ENCODE measurements at places on chromosomes 2 and 18. TPM values are rescaled to one million over a fixed set of nuclear protein-coding genes. Genes with fewer than 3 reads are reported as not detected.

ERLEC1 gene
- total RNA-seq: 46.0 TPM

TMEM200C gene
- total RNA-seq: 1.0 TPM

LOXHD1 gene
- 0.48 TPM for total RNA-seq

KLHL41 gene
- 90.5 TPM for total RNA-seq

HDAC4 gene
- 34.4 TPM for total RNA-seq

MYL12A gene
- total RNA-seq: 4,186 TPM

- DNase-seq: no peak
Observed at GRCh38 chr18:24930971-24931370, 421.0 kb downstream of the ZNF521 start.

DNA sequence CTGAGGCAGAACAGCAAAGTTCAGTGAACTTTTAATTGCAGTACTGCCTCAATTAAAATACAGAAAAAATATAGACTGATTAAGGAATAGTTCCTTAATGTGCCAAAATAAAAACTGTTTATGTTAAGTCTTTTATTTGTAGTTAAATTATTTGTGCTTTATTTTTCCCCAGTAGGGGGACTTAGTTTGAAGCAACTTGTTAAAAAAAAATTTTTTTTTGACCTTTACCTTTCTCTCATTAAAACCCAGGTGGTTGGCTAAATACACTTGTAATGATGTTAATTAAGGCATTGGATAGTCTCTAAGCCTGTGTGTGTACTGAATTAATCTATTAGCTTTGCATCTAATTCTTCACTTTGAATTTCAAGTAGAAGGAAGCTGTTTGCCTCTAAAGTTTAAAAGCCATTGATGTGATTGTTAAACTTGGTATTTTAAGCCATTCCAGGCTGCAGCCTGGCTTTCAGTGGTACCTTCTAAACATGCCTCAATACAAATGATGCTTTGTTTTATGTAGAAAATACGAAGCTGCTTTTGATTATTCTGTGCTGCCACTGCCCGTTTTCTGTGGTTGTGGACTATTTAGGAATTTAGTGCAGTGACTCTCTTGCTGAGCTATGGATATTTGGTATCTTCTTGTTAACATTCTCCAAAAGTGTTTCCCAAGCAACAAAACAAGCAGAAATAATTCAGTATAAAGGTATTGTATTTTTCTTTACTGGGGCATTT, 102.9 kb downstream of the TANC1 start:
- DNase-seq: no peak

DNA sequence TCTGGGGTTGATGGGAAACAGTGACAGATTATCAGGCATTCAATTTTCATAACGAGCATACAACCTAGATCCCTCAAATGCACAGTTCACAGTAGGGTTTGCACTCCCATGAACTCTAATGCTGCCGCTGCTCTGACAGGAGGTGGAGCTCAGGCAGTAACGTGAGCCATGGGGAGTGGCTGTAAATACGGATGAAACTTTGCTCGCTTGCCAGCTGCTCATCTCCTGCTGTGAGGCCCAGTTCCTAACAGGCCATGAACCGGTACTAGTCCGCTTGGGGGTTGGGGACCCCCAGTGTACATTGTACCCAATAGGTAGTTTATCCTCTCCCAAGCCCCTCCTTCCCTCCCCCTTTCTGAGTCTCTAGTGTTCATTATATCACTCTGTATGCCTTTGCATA, 94.6 kb downstream of the PTH2R start:
- no peak for DNase-seq

GRCh38 chr2:170820757-170821530, 4.3 kb downstream of the GAD1 start:
- DNase-seq: no peak

GRCh38 chr2:200467806-200468681, 41.8 kb downstream of the KCTD18 start:
- DNase-seq: no peak

DNA sequence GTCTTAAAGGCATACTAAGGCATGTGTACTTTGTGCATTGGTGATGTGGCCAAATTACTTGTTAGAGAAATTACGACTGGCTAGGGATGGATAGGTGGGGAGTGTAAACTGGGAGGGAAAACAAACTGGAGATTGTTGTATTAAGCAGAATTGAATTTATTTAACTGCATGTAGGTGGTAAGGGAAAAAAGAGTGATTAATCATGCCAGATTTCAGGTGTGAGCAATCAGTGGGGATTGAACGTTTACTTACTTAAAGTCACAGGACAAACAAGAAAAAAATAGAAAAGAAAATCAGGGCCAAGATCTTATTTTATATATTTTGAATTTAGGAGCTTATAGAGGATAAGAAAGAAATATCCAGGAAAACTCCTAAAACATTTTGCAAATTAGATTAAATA, 88.6 kb downstream of the GULP1 start:
- DNase-seq: no peak

DNA sequence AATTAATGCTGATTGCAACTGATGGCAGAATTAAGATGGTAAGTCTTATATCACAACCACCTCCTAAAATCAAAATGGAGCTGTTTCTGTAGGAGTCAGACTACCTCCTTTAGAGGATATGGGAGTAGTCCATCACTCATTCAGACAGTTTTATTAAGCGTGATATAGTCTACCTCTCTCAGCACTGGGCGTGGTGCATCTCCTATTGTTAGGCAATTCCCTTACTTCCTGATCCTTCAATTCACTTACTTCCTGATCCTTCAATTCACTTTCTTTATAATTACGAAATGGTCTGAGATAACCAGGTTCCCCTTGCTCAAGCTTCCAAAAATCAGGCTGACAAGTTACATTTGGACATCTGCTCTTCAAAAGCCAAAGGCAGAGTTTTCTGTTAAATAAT, 31.9 kb downstream of the ATP8B1 start:
- DNase-seq: no peak

DNA sequence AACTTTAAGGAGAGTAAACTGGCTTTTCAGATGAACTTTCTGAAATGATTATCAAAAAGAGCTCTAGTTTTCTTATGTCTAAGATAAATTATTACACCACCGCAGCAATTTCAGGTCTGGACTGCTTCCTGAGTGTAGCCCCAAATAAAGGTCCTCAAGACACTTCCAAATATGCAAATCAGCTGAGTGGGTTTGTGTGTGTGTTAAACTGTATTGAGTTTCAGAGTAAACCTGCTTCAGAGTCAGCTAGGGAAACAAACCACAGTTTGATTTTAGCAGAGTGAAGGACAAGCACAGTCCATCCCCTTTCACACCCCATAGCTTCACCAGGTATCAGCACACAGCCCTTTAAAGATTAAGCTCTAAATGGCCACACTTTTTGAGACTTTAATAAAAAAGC, 168.7 kb downstream of the NRXN1 start:
- no peak for DNase-seq

GRCh38 chr18:31233621-31234275, 71.1 kb upstream of the DSC1 start:
- DNase-seq: no peak

GRCh38 chr18:26279428-26279827, 53.2 kb downstream of the TAF4B start:
- DNase-seq: no peak

DNA sequence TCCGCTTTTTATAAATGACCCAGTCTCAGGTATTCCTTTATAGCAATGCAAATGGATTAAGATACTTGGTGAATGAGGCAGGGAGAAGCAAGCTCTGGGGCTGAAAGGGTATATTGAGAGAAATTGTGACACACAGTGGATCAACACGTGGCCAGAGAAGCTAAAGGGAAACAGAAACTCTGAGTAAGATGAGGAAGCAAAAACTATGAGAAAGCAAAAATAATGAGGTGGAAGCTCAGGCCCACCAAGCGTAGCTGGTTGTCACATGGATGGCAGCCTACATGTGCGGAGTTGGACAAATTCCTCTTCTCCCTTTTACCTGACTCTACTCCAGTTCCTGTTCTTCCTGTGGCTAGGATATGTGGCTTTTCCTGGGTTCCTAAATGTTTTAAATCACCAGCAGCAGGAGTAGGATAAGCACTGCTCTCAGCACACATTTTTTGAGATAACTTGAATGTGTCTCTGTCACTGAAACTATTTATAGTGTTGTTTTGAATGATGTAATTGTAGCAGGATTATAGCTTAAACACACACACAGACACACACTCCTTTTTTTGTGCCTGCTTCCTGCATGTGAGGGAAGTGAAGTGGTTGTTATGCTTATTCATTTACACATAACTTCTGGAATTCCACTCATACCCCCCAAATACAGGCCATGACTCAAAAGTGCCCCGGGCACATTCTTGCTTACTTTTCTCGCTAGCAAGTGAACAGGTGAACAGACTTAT, 30.1 kb upstream of the EPC2 start:
- DNase-seq: no peak

- DNase-seq: no peak
Observed at GRCh38 chr2:240030379-240031094, at the start of gene OR6B2. Gene OR6B2 (minus strand): TSS chr2:240030429. CDS start chr2:240030429, 0 bp downstream.

DNA sequence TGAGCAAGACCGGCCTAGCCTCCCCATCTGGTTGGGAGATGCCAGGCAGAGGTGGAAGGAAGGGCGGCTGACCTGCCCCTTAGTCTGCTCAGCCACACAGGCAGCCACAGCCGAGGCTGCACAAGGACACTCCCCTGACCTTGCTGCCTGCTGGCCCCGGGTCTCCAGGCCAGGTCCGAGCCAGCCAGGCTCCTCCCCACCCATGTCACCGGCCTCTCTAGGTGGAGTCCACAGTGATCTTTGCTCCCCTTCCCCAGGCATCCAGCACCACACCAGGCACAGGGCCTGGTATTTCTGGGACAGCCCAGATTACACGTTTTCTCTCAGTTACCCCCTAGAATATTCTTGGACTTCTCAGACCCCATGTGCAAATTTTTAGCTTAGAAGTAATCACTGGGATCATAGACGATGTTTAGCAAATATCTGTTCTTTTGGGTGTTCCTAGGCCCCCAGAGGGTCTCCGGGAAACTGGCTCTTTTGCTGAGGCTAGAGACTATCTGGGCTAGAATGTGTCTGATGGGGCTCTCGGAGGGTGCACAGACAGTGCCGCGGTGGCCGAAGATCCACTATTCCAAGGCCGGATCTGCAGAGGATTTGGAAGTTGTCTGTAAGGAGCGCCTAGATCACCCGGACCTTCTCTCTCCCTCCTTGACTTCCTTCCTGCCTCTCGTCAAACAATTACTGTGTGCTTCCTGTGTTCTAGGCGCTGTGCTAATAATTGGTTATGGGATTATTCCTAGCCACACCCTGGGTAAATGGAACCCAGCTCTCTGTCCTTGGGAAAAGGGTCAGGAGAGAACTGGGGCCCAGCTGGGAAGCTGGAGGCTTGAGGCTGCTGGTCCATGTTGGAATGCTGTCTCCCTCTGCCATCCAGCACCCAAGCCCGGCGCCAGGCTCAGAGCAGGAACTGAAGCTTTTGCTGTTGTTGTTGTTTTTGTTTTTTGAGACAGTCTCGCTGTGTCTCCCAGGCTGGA, 46.9 kb downstream of the ODC1 start:
- no peak for DNase-seq

DNA sequence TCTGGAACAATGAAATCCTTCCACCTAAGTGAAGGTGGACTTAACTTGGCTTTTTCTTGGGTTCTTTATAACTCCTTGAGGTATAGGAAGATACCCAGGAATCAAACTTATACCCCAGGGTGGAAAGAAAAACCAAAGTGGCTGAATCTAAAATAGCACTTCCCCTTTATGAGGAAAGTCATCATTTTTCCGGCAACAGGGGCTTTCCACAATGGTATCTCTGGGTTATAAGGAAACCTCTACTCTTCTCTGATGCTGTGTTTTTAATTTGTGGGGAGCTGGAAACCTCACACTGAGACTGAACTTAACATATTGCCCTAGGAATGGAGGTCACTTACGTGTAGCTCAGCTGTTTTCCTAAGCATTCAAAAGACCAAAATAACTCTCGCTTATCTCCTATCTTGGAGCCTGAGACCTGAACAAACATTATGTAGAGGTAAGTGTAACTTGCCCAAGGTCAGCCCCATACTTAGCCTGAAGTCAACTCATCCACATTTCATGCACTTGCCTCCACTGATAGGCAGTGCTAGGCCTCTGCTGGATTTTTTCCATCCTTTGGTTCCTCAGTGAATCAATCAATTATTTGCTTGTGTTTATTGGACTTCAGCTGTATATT, 117.9 kb downstream of the SETBP1 start:
- DNase-seq: no peak

- DNase-seq: no peak
Observed at GRCh38 chr2:154370873-154371272, 327.6 kb upstream of the KCNJ3 start.

- no peak for DNase-seq
Observed at GRCh38 chr2:223835701-223836532, 1.5 kb downstream of the AP1S3 start.

- no peak for DNase-seq
Observed at GRCh38 chr2:16862471-16862870, 196.8 kb upstream of the CYRIA start.

DNA sequence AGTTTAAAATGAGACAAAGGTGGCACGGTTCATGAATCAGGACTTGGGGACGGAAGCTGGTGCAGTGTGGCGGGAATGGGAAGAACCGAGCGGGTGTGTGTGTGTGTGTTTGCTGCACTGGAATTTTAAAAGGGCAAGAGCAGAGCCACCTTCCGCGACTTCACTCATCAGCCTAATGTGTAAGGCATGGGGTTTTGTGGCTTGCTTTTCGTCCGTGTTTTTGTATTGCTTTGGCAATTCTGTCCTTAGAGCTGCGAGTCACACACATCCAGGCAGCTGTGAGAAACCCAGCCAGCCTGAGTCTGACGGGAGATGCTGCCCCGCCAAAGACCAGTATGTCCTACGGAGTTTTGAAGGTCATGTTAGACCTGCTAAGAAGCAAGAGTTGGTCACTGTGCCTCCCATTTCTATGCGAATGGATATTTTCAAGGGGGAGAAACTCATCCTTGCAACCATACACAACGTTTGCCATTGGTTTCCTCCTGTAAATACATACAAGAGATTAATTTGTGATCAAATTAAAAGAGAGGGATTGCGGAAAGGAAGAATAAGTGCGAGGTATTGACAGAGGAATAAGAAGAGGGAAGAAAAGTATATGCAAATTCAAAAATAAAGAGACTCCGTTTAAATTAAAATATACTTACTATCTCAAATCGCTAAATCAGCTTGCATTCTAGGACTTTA, 665 bp upstream of the CACNB4 start:
- DNase-seq: no peak

DNA sequence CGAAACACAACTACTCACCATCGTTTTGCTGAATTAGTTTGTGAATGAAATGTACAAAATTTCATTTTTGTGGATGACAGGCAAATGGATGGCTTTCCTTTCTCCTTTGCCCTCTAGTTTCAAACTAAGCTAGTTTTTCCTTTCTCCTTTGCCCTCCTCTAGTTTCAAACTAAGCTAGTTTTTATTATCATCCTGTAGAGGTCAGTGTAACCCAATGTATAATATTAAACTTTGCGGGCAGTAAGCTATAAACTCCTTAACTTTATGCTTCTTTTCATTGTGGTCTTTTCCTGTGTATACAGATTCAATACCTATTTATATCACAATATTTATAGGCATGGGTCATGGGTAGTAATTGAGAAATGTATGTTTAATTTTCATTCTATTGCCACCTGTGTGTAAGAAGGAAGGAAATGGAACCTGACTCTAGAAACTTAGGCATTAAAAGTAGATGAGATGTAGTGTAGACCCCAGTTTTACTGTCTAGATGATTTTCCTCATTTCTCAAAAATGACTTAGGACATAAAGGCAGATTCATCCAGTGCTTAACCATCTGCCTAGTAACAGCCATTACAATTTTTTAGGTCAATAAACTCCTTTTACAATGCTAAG, 58.1 kb downstream of the MAP3K19 start:
- no peak for DNase-seq

Measured in cardiac septum (tissue), 1 donor.